GM23248 (cell line): ENCODE measurements at places on chromosomes 7 and 10. TPM values are rescaled to one million over a fixed set of nuclear protein-coding genes. Genes with fewer than 3 reads are reported as not detected.
A peak's percentile ranks its signal among the peaks of the same experiment; 100 is the strongest.

The GATAD1 gene
- 10.0 and 10.8 TPM in 2 replicates for polyA plus RNA-seq

The CDC14C gene
- polyA plus RNA-seq: not detected in 2 replicates

The KMT2C gene
- polyA plus RNA-seq: 7.2 and 8.3 TPM in 2 replicates

The KCNIP2 gene
- polyA plus RNA-seq: 0.15 and 0.24 TPM in 2 replicates

The MBLAC1 gene
- polyA plus RNA-seq: 1.3 TPM in 2 replicates

The CPA4 gene
- 10.4 and 11.9 TPM in 2 replicates for polyA plus RNA-seq

The ASAH2 gene
- polyA plus RNA-seq: 1.8 and 3.4 TPM in 2 replicates

The RGR gene
- polyA plus RNA-seq: not detected in 2 replicates

The EEF1AKMT2 gene
- polyA plus RNA-seq: 25.4 and 27.4 TPM in 2 replicates

DNA sequence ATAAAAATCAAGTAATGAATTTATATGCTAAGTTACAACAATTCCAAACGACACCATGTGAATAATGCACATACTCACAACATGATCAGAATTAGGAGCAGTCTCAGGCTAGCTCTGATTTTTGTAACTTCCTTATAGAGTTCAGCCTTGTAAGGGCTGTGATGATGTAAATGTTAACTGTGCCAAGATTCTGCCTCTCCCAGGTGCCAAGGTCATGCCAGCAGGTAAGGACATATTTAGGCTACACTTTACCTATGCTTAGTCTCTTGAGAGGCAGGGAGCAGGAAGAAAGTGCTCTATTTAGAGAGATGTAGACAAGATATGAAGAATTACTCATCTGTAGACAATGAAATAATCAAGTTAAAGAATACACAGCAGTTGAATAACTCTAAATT, 53.6 kb upstream of the AGR3 start:
- DNase-seq: peak; percentile 45

DNA sequence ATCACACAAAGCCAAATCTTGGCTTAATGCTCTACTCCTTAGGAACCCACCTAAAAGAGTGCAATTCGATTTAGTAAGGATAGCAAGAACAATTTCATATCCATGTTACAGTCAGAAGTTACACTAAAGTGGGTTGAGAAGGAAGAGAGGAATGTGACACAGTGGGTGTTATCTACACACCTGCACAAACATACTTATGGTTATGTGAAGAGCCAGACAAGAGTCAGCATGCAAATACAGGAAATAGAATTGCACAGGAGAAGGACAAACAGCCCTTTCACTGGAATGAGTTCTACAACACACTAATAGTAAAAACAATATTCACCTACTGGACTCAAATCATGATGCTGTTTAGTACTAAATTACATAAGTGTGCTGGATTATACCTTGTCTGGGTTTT, 262.8 kb downstream of the DGKB start:
- no peak for DNase-seq

DNA sequence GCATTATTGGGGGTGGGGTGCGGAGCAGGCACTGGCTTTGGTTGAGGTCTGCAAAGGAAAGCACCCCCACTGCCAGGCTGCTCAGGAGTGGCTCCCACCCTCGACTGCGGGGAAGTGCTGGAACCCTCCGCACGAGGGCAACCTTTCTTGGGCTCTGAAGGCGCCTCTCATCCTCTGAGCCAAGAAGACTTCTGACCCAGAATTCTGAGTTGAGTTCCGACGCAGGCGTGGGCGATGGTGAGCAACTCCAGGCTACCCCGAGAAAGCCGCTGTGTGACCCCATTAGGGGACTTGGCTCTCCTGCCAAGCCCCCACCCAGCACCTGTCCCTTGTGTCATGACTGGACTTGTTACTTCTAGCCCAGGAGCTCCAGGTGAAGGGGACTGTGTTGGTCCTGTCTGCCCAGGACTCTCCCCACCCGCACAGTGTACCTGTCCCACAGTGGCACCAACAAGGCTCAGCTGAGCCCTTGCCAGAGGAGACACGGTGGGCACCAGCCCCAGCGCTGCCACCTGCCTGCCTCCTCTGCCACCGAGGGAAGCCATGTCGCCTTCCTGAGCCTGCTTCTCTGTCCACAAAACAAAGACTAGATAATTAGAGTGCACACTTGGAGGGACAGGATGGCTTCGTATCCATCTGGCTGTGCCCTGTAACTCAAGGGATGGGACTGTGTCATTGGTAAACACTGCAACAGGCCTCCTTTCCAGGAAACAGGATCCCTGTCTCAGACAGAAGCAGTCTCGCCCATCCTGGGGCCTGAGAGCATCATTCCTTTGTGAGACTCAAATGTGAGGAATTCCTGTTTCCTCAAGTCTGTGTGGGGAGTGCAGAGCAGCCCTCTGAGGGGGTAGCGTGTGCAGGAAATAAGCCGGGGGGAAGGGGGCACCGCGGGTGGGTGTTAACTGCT, 128.8 kb downstream of the LHPP start:
- DNase-seq: no peak

GRCh38 chr10:128579901-128580300, 453.7 kb upstream of the MKI67 start:
- DNase-seq: no peak

GRCh38 chr7:158814637-158815036, 14.7 kb downstream of the ESYT2 start:
- no peak for DNase-seq

DNA sequence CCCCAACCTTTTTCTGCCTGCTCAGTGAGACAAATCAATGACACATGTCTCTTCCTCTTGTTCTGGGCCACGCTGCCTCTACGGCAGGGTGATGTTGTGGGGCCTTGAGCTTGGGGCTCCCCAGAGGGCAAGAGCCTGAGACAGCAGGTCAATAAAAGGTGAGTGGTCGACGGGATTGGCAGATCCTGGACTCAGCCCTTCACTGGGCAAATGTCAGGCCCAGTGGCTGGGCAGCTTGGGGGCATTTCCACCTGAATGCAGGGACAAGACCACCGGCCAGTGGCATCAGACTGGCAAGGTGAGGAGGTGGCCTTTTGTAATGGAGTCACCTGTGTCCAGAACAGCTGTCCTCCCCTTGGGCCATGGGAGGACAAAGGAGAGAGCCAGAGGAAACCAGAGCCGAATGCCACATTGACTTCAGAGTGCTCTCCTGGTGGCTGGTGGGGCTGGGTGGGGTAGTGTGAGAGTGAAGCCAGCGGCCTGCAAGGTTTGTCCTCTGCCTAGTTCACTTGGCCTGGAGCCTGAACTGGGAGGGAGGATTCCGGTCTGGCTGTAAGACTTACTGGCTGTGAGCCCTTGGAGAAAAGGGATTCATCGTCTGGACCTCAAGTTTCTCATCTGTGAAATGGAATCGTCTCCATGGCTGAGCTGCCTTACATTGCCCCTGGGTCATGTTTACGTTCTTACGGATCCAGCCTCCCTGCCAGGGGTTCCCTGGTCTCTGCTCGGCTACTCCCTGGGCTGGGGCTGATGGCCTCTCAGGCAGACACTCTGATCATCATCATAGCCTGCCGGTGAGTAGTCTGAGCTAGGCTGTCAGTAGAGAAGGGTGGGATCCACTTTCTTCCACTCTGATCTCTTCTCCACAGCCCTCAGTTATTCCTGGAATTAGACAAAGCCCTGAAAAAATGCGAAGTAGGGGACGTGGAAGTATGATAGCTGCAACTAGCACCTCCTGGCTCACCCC, 25.4 kb upstream of the CRHR2 start:
- DNase-seq: peak; percentile 22

- no peak for DNase-seq
Measured at GRCh38 chr7:27116031-27116961, 13.8 kb upstream of the HOXA2 start.

- peak; percentile 27 for DNase-seq
Measured at GRCh38 chr10:44390585-44391072, 5.7 kb upstream of the CXCL12 start.

GRCh38 chr7:33671531-33672262, 233.6 kb upstream of the BMPER start:
- no peak for DNase-seq

DNA sequence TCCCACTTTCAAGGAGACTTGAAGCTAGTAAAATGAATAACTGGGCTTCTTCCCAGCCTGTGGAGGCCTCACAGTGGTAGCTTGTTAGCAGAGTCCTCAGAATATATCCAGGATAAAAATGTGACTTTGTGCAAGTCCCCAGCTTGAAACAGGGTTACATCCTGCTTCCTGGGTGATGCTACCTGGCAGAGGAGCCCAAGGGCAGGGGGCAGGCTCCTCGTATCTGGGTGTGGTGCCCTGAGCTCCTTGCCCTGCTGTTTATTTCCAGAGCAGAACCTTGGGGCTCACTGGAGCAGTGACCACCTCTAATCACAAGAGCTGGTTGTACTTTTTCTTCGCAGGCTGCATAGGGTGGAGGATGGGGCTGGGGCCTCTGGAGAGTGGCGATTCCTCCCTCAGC, 94.8 kb downstream of the GRK5 start:
- no peak for DNase-seq

GRCh38 chr7:126957443-126957842, 295.3 kb downstream of the GRM8 start:
- no peak for DNase-seq

GRCh38 chr7:142418326-142418725, 160.5 kb upstream of the PRSS58 start:
- DNase-seq: no peak
